ENCODE measurements at places on chromosomes 5 and 9.

GRCh38 chr5:113246361-113246870 lies 188.4 kb downstream of the TSSK1B start:
- H3K36me3 ChIP-seq = no peaks in the 10 kb centered on the region
- no peak for DNase-seq
- H3K4me3 ChIP-seq = no peak overlapping the region
- H3K27ac ChIP-seq = no peak overlapping the region
- H3K4me1 ChIP-seq = peaks cover 6% of the 10 kb centered on the region
- H3K27me3 ChIP-seq = no peaks in the 10 kb centered on the region

GRCh38 chr9:74357577-74357976 lies 139.6 kb upstream of the RORB start:
- H3K36me3 ChIP-seq = no peaks in the 10 kb centered on the region
- no peaks in the 10 kb centered on the region for H3K27me3 ChIP-seq
- no peak overlapping the region for H3K27ac ChIP-seq
- no peak for DNase-seq
- H3K4me1 ChIP-seq = no peaks in the 10 kb centered on the region
- H3K4me3 ChIP-seq = no peak overlapping the region

- H3K27me3 ChIP-seq = no peaks in the 10 kb centered on the region
- H3K27ac ChIP-seq = no peak overlapping the region
- H3K4me3 ChIP-seq = no peak overlapping the region
Observed at GRCh38 chr9:121839726-121840500, 188.5 kb downstream of the DAB2IP start.

- H3K27me3 ChIP-seq = no peaks in the 10 kb centered on the region
- no peak overlapping the region for H3K27ac ChIP-seq
- no peaks in the 10 kb centered on the region for H3K36me3 ChIP-seq
- H3K4me1 ChIP-seq = no peaks in the 10 kb centered on the region
- no peak overlapping the region for H3K4me3 ChIP-seq
Observed at GRCh38 chr9:3704890-3705289, 179.1 kb upstream of the RFX3 start.

DNA sequence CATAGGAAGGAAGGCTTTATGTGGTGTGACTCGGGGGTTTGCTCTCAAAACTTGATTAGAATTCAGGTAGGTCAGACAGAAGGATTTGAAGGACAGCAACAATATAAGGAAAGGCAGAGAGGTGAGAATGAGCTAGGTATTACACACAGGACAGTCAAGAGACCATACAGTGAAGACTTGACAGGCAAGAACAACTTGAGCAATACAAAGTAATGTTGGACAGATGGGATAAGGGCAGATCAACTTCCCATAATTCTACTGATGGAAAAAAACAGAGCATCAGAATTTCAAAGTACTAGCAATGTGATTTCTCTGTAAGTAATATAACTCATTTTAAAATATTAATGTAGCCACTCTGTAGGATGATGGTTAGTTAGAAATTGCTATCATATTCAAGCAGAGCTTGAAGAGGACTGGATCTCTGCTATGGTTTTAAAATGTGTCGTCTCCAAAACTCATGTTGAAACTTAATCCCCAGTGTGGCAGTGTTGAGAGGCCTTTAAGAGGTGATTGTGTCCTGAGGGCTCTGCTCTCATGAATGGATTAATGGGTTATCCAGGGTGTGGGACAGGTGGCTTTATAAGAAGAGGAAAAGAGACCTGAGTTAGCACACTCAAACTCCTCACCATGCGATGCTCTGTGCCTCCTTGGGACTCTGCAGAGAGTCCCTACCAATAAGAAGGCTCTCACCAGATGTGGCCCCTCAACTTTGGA lies 22.4 kb upstream of the HOMER1 start:
- H3K27ac ChIP-seq = no peak overlapping the region
- H3K36me3 ChIP-seq = no peaks in the 10 kb centered on the region
- no peaks in the 10 kb centered on the region for H3K4me1 ChIP-seq
- no peak for DNase-seq
- no peak overlapping the region for H3K4me3 ChIP-seq

DNA sequence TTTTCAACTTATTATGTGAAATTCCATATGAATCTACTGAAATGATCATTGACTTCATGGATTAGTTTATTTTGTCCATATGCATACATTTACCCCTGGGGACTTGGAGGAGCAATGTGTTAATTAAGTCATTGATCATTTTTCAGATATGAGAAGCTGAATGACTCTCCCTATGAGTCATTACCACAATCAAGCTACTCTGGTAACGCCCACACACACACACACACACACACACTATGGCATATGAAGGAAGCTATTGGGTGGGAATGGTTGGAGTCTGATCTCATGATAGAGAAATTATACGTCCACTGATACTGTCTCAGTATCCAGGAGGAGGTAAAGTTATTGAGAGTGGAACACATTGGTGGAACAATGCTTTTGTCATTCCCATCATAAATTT lies 528.9 kb downstream of the AGTPBP1 start:
- H3K4me1 ChIP-seq = peaks cover 4% of the 10 kb centered on the region
- H3K27me3 ChIP-seq = no peaks in the 10 kb centered on the region
- H3K36me3 ChIP-seq = no peaks in the 10 kb centered on the region
- DNase-seq = no peak

DNA sequence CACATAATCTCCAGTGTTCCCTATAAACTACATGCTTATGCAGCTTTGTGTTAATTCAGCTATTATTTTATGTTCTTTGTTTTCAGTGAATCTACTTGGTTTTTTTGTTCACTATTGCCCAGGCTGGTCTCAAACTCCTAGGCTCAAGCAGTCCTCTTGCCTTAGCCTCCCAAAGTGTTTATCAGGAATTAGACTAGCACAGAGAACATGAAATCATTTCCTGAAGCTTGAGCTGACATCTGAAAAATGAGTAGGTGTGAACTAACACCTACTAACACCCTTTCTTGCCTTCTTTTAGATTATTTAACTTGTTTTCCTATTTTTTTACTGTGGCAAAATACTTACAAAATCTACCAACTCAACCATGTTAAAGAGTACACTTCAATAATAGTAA lies 25.0 kb downstream of the CENPP start:
- H3K27ac ChIP-seq = no peak overlapping the region
- H3K27me3 ChIP-seq = no peaks in the 10 kb centered on the region
- DNase-seq = no peak
- H3K36me3 ChIP-seq = peaks cover 4% of the 10 kb centered on the region

- H3K4me3 ChIP-seq = no peak overlapping the region
- no peak overlapping the region for H3K27ac ChIP-seq
Observed at GRCh38 chr9:130587921-130588320, 8.5 kb downstream of the FUBP3 start.

- no peak for DNase-seq
- no peaks in the 10 kb centered on the region for H3K36me3 ChIP-seq
- H3K4me3 ChIP-seq = no peak overlapping the region
- no peak overlapping the region for H3K27ac ChIP-seq
- no peaks in the 10 kb centered on the region for H3K27me3 ChIP-seq
- H3K4me1 ChIP-seq = no peaks in the 10 kb centered on the region
Observed at GRCh38 chr9:127534931-127535330, 77.1 kb upstream of the STXBP1 start.

- no peak overlapping the region for H3K4me3 ChIP-seq
- H3K27me3 ChIP-seq = no peaks in the 10 kb centered on the region
- H3K4me1 ChIP-seq = no peaks in the 10 kb centered on the region
- H3K27ac ChIP-seq = no peak overlapping the region
- no peak for DNase-seq
Observed at GRCh38 chr5:65823845-65824445, 101.9 kb downstream of the NLN start.

- H3K27me3 ChIP-seq = no peaks in the 10 kb centered on the region
- no peak overlapping the region for H3K27ac ChIP-seq
- no peak overlapping the region for H3K4me3 ChIP-seq
- no peaks in the 10 kb centered on the region for H3K4me1 ChIP-seq
Observed at GRCh38 chr5:60960591-60960990, 15.6 kb downstream of the NDUFAF2 start.

GRCh38 chr5:134724872-134725271 lies 13.5 kb upstream of the CAMLG start:
- no peak overlapping the region for H3K27ac ChIP-seq
- no peak for DNase-seq
- peaks cover 5% of the 10 kb centered on the region for H3K36me3 ChIP-seq
- H3K27me3 ChIP-seq = no peaks in the 10 kb centered on the region
- H3K4me3 ChIP-seq = no peak overlapping the region

- H3K4me3 ChIP-seq = no peak overlapping the region
- no peaks in the 10 kb centered on the region for H3K4me1 ChIP-seq
- H3K27me3 ChIP-seq = no peaks in the 10 kb centered on the region
- H3K27ac ChIP-seq = no peak overlapping the region
- no peak for DNase-seq
- no peaks in the 10 kb centered on the region for H3K36me3 ChIP-seq
Observed at GRCh38 chr5:57456531-57457135, 26.0 kb downstream of the ACTBL2 start.

DNA sequence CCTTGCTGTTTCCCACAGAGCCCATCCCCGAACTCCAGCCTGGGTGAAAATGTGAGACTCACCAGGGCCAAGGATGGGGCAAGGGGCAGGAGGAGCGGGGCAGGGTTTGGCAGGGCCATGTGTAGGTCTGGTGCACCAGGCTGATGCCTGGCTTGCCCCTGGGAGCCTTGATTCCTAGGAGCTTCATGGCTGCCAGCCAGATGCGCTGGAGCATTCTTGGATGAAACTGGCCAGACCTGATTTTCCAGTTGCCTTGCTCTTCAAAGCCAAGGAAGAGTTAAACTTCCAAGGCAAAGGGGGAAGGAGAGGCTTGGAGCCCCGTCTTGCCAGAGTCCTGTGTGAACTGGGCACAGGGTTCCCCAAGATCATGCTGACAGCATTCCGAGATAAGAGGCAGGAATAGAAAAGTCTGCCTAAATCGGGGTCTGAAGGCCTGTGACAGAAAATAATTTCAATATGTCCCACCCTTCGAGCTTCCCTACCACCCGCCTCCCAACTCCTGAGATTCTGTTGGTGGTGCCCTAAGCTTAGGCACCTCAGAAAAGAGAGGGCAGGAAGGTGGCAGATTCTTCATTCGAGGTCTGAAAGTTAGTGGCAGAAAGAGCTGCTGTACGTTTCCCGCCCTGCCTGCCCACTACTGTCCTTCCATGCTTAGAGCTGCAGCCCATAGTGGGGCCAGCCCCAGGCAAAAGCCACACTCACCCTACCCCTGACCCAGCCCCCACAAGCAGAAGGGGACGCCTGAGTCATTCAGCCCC lies 20.4 kb downstream of the FAT2 start:
- H3K4me3 ChIP-seq = no peak overlapping the region
- H3K27ac ChIP-seq = no peak overlapping the region
- no peaks in the 10 kb centered on the region for H3K36me3 ChIP-seq
- H3K27me3 ChIP-seq = no peaks in the 10 kb centered on the region
- H3K4me1 ChIP-seq = no peaks in the 10 kb centered on the region

- peaks cover 1% of the 10 kb centered on the region for H3K4me1 ChIP-seq
- H3K27me3 ChIP-seq = peaks cover 2% of the 10 kb centered on the region
- H3K27ac ChIP-seq = no peak overlapping the region
- DNase-seq = no peak
- no peaks in the 10 kb centered on the region for H3K36me3 ChIP-seq
Observed at GRCh38 chr5:134547999-134548658, 22.7 kb downstream of the JADE2 start.

DNA sequence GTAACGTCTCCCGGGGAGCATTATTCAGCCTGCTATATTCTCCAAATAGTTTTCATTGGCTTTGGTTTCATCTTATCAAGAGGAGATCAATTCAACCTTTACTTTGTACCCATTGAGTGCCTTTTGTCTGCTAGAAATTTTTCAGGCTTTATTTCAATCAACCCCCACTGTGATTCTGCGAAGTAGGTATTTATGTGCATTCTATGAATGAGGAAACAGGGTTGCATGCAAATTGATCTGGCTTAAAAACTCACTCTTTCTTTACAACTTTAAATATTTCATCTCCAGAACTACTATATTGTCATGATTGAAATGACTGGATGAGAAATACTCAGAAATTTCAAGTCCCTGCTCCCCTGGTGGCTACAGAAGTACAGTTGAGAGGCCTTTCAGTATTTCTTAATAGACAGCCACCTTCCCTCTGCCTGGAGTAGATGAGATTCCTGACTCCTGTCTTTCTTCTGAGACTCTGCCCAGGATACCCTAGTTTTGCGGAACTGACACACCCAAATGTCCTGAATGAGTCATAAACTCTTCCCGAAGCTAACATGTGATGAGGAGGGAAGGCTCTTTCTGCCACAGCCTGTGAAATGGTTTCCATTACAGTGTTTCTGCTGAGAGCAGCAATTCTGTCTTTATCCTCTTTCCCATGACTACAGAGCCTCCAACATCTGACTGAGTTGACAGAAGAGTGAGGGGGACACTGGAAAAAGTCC lies 52.6 kb upstream of the TNC start:
- no peak overlapping the region for H3K27ac ChIP-seq
- no peaks in the 10 kb centered on the region for H3K36me3 ChIP-seq
- no peak overlapping the region for H3K4me3 ChIP-seq
- DNase-seq = no peak
- H3K27me3 ChIP-seq = no peaks in the 10 kb centered on the region

- H3K27me3 ChIP-seq = no peaks in the 10 kb centered on the region
- H3K27ac ChIP-seq = no peak overlapping the region
- DNase-seq = no peak
- H3K4me3 ChIP-seq = no peak overlapping the region
- H3K4me1 ChIP-seq = no peaks in the 10 kb centered on the region
- no peaks in the 10 kb centered on the region for H3K36me3 ChIP-seq
Observed at GRCh38 chr5:175778951-175779503, 92.4 kb upstream of the CPLX2 start.

DNA sequence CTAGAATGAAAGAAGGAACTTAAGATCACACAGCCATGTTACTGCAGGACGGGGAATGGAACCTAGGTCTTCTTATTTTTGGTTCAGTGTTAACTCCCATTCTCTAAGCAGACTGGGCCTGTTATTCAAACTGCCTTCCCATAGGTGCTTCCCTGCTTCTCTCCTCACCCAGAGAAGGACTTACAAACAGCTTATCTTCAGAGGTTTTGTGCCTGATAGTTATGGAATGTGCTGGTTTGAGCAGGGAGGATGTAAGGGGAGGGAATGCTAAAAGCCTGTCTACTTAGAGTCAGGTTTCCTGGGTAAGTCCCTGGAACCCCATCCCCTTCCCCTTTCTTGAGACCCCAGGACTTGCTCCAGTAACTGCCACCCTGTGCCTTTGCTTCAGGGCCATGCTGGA lies 4.2 kb upstream of the PSMD5 start:
- peaks cover 3% of the 10 kb centered on the region for H3K36me3 ChIP-seq
- no peak for DNase-seq
- H3K27me3 ChIP-seq = no peaks in the 10 kb centered on the region
- H3K4me3 ChIP-seq = no peak overlapping the region
- H3K27ac ChIP-seq = no peak overlapping the region

GRCh38 chr9:35277171-35277520 lies 115.3 kb downstream of the UNC13B start:
- no peak for DNase-seq
- H3K4me3 ChIP-seq = no peak overlapping the region
- H3K4me1 ChIP-seq = no peaks in the 10 kb centered on the region
- no peaks in the 10 kb centered on the region for H3K27me3 ChIP-seq
- H3K36me3 ChIP-seq = no peaks in the 10 kb centered on the region
- no peak overlapping the region for H3K27ac ChIP-seq

GRCh38 chr9:69946800-69947437 lies 96.7 kb upstream of the MAMDC2 start:
- H3K4me1 ChIP-seq = no peaks in the 10 kb centered on the region
- no peak overlapping the region for H3K27ac ChIP-seq
- no peaks in the 10 kb centered on the region for H3K27me3 ChIP-seq
- no peak for DNase-seq
- no peaks in the 10 kb centered on the region for H3K36me3 ChIP-seq
- H3K4me3 ChIP-seq = no peak overlapping the region

Measured in neuronal stem cell (in vitro differentiated cells).